Anterior cingulate cortex (tissue), 58 donors: ENCODE measurements at places on chromosomes 7 and 10.

DNA sequence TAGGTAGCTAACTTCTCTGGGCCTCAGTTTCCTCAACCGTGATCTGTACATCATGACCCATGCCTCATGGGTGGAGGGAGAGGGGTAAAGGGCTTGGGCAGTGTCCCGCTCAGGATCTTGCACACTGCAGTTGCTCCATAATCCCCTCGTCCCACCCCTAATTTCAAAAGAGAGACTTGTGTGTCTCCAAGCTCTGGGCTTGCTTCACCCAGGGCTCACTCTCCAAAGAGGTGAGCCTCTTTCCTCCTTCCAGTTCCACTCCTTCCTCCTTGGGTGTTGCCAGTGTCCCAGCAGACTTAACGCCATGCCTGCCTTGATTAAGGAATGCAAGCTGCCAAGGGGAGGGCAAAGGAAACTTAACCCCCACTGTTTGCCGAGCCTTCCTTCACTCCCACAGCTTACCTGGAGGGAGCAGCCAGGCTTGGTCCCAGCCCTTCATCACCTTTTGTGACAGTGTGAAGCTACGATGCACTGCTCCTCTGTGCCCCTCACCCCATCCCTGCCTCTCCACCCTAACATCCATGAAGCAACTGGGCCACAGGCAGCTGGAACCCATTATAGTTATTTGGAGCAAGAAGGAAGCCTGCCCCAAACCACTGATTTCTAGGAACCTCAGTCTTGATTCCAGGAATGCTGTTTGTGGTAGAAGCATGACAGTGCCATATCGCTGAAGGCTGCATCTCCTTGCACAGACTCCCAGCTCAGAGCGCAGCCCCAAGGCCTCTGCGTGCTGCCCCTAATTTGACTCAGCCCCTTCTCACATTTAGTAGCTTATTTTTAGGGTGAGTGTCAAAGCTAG is 363.3 kb downstream of the TNS3 start:
- no peak for DNase-seq

GRCh38 chr7:3443716-3444115 is 142.7 kb downstream of the SDK1 start:
- no peak for DNase-seq

GRCh38 chr7:128299109-128299607 is 44.5 kb downstream of the RBM28 start:
- DNase-seq: no peak

GRCh38 chr7:149599636-149600206 is 102.1 kb upstream of the ZNF746 start:
- DNase-seq: no peak

DNA sequence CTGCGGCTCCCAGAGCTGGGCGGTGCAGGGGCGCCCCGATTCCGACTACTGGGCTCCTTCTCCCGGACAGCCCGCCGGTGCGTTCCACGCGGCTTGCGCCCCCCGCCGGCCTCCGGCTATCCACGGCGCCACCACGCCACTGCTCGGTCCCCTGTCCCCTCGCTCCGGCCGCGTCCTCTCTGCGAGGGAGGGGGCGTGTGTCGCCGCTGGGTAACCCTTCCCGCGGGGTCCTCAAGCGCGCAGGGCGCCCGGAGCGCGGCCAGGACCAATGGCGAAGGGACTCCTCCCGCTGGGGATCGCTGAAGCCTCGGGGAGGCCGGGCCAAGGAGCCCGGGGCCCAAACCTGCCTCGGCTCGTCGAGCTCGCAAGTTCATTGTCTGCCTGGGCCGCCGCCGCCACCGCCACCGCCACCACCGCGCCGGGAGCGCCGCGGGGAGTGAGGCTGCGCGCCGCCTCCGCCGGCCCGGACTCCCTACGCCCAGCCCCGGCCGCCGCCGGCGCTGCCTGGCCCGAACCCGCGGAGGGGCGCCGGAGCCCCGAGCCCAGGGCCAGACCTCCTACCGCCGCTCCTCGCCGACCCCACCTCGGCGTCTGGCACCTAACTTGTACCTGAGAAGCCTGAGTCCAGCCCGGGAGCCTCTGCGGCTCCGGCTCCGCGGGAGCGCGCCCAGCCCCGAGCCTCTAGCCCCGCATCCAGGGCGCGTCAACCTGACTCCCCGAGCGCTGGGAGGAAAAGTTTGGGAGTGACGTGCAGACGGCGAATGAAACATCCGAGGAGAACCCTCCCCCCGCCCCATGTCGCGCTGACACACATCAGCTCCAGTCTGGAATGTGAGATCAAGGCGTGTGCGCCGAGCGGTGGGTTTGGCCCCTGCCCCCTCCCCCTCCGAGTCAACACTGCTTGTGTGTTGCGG is at the start of gene CHST15:
CHST15 (minus strand) TSS at position 739 of the 914 bp plus-strand sequence. CDS start 47,386 bp downstream, outside the sequence.
- no peak for DNase-seq

GRCh38 chr10:66931340-66931948 is 5.6 kb downstream of the LRRTM3 start:
- no peak for DNase-seq

GRCh38 chr10:74330646-74331045 is 179.6 kb downstream of the ADK start:
- no peak for DNase-seq

DNA sequence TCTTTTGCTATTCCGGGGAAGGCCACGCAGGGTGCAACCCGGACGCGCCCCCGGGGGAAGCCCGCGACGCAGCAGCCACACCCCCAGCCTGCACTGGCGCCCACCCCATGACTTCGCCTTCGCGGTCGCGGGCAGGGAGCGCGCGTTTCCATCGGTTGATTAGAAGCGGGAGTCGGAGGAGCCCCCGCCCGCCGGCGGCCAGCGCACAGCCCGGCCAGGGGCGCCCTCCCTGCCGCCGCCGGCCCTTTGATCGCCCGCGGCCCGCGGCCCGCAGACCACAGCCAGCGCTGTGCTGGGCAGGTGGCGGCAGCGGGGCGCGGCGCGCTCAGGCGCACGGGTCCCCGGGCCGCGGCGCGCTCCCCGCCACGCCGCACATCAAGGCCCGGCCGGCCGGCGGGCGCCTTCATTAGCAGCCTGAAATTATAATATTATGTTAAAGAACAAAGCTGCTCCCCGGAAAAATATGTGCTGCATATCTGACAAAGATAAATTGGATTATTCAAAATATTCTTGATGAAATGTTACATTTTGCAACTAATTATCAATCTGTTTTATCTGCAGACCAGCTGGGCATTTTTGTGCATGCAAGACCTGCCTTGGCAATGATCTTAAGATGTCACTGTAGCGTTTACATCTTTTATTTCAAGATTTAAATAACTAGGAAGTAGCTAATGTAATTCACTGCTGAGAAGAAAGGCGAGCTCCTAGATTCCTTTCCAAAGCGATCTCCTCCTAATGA is 160.7 kb upstream of the MKI67 start:
- DNase-seq: no peak

DNA sequence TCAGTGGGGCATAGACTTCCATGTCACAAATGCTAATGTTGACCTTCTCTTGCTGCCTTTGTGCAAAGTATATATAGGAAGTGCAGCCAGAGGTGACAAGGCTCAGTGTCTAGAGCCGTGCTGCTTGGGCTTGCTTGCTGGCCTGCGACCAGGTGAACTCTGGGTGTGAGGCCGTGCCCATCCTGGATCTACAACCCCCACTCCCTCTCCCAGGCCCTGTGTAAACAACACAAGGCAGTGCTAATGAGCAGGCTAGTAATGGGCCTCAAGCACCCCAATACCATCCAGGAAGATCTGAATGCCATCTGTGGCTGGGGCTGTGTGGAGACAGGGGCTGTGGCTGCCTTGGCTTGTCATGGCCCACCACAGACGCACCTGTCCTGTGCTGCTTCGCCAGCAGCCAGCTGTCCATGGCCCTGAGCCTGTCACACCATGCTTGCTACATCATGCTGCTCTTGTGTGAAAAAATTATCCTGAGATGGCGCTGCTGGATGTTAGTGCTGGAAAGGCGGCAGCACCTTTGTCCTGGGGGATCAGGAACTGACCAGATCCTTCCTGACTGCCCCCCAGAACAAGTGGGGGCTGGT is 107.6 kb upstream of the ZNF92 start:
- no peak for DNase-seq

DNA sequence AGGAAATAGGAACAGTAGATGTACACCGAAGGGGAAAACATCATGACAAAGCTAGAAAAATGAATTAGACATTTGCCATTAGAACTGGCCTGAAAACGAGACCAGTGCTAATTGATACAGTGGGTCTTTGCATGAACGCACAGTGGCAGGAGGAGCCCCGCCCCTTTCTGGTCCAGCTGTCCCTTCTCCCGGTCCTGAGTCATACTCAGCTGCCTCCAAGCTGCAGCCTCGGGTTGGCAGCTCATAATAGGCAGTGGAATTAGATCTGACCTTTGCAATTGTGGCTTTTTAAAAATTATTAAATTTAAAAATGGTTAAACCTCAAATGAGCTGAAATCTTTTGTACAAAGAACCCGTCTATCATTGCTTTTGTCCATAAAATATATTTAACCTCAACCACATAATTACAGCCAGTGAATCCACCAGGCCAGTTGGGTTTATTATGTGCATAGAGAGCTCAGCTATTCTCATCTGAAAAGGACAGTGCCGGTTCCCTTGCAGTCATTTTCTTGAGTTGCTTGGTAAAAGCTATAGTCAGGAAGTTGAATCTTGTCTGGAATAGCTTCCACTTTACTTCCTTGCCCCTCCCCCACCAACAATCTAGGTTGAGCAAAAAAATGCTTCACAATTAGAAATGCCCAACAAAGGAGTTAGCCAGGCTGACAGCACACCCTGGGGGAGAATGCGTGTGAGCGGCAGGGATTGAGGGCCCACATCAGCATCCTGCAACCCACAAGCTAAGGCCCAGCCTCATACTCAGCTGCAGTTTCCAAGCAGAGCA is 147.1 kb downstream of the BUB3 start:
- DNase-seq: no peak

GRCh38 chr10:65270969-65271368 is 1654.9 kb upstream of the LRRTM3 start:
- DNase-seq: no peak

DNA sequence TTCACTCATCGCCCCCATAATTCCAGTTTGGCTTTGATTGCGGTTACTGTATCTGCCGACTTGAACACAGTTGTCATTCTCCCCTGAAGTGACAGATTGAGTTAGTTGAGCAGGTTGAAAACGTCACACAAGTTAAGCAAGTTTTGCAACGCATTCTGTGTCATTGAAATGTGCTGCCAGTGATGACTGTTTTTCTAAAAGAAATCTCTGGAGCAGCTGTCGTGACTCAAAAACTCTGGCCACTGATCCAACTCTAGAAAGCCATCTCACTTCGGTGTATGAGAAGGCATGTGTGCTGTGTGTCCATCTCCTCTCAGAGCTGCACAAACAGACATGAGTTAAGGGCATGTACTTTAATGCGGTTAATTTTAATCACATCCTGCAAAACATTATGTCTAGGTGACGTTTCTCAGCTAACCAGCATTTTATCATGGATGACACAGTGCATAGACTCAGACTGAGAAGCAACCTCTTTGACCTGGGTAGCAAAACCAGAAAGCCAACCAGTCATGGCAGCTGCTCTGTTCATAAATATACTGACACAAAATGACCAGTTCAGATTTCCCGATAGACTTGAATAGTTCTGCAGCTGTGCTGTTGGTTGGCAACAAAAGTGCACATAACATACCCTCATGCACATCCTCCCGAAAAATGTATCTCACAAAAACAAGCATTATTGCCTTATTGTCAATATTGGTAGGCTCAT is 69.3 kb downstream of the CSTF2T start:
- no peak for DNase-seq

- no peak for DNase-seq
Observed at GRCh38 chr7:25669961-25670841, 441.9 kb upstream of the NPVF start.
